Activated T-helper 2 cell treated with anti-CD3 and anti-CD28 coated beads, Interferon-gamma antibody, Interleukin-2, Interleukin-4, amounts not matched to agents 10 μg/mL and 5 μg/mL and 100 μg/mL, durations not matched to agents 14 hours and 24 hours and 36 hours (primary cell): ENCODE measurements at places on chromosomes 3 and 15. TPM values are rescaled to one million over a fixed set of nuclear protein-coding genes. Genes with fewer than 3 reads are reported as not detected.

Gene LEKR1
- 0.30 and 0.52 TPM in 2 replicates for total RNA-seq

GRCh38 chr15:30065025-30065801 lies 17.5 kb upstream of the GOLGA8J start:
- no peak overlapping the region for H3K27ac ChIP-seq
- no peak overlapping the region for H3K4me3 ChIP-seq
- no peaks in the 10 kb centered on the region for H3K27me3 ChIP-seq
- H3K36me3 ChIP-seq = no peaks in the 10 kb centered on the region

Gene SAMD7
- total RNA-seq = not detected in 2 replicates

Gene GLDN
- 0.34 and 0.62 TPM in 2 replicates for total RNA-seq
